NCI-H1048 (cell line): ENCODE measurements at places on chromosomes 5 and 9.

GRCh38 chr9:13734601-13735000 is 455.1 kb upstream of the MPDZ start:
- no peak for DNase-seq

GRCh38 chr5:53430618-53431252 is 49.7 kb upstream of the FST start:
- DNase-seq: no peak

DNA sequence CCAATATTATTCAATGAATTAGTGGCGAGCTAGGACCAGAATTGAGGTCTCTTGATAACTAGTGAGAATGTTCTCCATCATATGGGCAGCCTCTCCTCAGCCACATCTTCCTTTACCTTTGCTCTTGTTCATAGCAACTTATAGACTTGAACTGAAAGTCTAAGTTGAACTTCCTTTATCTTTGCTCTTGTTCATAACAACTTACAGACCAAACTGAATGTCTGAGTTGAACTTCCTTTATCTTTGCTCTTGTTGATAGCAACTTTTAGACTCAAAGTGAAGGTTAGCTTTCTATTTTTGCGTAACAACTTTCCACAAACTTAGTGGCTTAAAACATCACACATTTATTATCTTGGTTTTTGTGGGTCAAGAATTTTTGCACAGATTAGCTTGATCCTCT is 146.4 kb upstream of the C9orf72 start:
- no peak for DNase-seq

GRCh38 chr9:18060269-18060934 is 413.6 kb upstream of the ADAMTSL1 start:
- DNase-seq: no peak

DNA sequence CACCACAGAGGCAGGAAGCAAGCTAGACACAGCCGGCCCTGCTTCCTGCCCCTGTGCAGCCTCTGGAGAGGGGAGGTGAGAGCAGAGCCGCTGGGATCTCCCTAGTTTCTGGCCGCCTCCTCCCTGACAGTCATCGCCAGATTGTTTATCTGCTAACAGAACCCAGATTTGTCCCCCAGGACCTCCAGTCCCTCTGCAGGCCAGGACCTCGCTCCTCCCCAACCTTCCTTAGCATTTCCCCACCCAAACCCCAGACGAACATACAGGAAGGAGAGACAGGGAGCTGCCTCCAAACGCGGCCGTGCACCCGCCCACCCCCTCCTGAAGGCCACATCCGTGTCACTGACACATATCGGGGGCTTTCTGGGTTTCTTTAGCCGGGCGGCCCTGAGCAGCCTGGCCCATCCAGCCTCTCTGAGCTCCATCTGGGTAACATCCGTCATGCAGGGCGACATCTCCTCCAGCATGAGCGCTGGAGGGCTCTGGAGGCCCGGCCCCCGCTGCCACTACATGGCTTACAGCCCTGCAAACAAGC is 47.5 kb downstream of the DBH start:
- DNase-seq: no peak

DNA sequence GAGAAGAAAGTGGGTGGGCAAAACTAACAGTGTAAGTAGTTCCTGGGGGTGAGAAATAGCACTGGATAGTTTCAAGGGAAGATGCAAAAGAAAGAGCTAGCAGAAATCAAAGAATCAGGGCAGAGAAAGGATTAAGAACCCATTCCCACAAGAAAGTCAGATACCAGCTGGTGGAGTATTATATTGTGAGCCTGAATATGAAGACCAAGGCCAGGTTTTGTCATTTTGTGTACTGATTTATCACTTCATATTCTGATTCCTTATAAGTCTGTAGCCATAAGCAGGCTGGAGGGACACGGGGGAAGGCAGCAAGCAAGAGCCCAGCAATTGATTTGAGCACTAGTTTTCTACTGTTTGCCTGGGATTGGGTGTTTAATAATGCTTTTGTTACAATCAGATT is 80.2 kb downstream of the FREM1 start:
- DNase-seq: no peak

DNA sequence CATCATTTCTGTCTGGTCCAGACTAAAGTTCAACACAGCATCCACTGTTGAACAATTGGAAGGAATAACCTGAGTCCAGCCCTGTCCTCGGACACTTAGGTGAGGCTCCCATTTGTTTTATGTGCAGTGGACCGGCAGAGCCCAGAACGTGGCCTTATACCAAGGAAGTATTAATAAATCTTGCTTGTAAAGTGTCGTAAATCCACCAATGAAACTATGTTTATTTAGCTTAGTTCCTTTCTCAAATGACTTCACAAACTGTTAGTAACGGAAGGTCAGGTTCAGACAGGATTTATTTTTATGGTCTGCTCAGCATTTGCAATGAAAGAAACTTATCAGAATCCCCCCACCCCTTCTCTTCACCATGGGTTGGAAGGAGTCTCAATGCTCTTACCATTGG is 149.5 kb downstream of the PCSK1 start:
- DNase-seq: no peak

DNA sequence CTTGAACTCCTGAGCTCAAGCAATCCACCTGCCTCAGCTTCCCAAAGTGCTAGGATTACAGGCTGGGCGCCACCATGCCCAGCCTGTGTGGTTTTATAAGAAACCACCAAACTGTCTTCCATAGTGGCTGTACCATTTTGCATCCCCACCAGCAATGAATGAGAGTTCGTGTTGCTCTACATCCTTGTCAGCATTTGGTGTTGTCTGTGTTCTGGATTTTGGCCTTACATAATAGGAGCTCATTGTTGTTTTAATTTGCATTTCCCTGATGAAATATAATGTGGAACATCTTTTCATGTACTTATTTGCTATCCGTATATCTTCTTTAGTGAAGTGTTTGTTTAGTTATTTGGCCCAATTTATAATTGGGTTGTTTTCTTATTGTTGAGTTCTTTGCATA is 29.8 kb downstream of the PHF2 start:
- DNase-seq: no peak

DNA sequence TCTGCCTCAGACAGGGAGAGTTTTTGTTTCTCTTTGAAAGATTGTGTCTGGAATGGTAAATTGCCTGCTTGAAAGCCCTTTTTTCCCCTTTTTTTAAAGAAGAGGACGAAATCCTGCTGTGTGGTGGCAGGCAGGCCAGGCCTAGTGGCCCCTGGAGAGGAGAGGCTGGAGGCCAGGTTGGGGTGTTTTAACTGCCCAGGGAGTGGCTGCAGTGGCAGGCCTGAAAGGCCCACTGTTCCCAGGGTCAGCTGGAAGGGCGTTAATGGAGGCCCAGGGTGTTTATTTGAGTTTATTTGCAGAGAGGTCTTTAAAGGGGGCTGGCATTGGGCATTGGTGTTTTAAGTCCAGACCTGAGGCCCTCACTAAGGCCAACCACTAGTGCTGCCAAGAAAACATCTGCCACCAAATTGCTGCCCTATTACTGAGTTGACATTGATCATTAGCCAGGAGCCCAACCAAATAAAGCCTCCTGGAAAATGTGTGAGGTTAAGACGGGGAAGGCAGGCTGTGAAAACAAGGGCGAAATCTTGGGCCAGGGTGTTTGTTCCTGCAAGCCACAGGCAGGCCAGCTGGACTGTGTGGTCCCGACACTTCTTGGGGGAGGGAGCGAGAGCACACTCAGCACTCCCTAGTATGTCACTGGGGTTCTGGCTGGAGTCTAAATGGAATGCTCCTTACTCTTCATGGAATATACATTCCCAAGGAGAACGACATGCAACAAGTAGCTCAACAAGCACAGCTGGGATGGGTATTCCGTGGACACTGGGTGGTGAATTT is 5.0 kb downstream of the JADE2 start:
- no peak for DNase-seq

GRCh38 chr5:68331192-68332079 is 115.9 kb downstream of the PIK3R1 start:
- DNase-seq: no peak

DNA sequence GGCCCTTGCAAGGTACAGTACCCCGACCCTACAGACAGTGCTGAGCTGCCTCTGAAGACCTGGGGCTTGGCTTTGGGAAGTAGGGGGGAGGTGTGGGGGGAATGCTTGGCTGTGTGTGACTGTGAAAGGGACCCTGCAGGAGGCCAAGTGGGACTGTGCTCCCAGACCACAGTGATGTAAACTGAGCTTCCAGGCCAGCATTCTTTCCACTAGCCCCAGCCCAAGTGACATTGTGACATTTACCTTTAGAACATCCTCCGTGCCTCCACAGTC is 31.2 kb downstream of the HMCN2 start:
- DNase-seq: no peak

GRCh38 chr9:121350993-121351561 is 19.0 kb downstream of the STOM start:
- peak; percentile 75 for DNase-seq

- no peak for DNase-seq
Measured at GRCh38 chr9:71145179-71145578, 23.8 kb upstream of the TRPM3 start.

DNA sequence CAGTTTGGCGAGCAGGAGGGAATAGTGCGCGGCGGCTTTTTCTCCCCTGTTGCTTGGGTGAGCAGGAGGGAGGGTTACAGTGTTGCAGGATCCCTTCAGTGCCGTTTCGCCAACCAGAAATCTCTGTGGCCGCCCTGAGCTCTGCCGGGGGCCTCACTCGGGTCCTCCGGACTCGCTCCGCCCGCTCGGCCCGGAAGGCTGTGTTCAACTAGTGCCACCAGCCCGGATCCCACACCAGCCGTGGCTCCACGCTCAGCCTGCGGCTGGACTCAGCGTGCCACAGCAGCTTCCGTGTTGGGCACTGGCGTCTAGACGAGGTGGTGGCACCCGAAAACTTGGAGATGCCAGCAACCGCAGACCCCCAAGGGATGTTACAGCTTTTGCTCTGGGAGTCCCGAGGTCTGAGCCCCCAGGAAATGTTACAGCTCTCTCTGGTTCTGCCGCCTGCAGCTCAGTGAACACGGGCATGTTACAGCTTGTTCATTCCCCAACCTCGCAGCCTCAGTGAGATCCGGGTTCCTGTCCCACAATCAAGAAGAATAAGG is 16.0 kb upstream of the OR13C9 start:
- DNase-seq: no peak

- no peak for DNase-seq
Measured at GRCh38 chr9:86163503-86163902, 64.1 kb upstream of the GOLM1 start.

GRCh38 chr9:124327491-124327890 is 69.7 kb downstream of the NEK6 start:
- no peak for DNase-seq

DNA sequence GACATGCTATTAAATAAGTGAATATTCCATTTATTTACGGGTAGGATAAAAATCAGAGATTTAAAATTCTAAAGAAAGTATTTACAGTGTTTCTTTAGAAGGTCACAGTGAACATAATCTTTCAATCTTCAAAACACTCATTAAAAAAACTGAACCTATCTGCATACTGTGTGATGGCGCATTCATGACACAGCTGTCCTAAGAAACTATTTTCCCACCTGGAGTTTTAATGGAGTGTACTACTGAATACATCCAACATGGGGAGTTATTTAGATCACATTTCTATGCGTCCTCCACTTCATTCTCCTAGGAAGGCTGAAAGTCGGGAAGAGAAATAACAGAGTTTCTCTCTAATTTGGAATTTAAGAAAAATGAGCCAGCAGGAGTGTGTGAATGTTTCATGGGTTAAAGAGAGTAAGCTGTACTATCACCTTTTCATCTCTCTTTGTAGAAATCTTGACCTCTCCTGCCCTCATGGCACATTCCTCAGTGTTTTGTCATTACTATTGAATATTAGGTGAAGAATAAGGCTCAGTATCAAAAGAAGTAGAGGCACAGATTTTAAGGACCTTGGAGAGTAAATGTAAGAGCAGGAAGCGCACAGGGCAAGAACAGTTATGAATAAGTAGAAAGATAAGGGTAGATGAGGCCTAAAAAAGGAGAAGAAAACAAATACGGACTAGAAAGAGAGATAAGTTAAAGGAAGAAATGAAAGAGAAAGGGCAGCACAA is 551.2 kb upstream of the TUSC1 start:
- no peak for DNase-seq

DNA sequence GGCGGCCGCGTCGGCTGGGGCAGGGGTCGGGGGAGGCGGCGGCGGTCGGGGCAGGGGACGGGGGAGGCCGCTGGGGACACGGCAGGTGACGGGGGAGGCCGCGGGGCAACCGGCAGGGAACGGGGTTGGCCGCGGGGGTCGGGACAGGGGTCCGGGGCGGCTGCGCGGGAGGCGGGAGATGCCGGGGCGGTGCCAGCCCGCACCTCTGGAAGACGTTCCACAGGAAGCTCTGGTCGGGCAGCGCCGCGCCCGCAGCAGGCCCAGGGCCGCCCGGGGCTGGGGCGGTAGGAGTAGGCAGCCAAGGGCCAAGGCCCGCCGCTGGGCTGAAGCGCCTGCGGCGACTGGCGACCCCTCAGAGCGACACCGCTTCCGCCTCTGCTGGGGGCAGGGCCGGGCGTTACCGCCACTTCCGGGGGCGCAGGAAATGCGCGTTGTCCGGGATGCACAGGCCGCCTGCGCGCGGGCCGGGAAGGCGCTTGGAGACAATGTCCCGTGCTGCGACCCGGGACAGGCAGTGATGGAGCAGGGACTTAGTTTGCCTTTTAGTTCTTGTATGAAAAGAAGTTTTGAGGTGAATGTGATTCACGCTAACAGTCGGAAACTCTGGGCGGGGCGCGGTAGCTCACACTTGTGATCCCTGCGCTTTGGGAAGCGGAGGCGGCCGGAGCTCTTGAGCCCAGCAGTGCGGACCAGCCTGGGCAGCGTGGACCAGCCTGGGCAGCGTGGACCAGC is 110.0 kb upstream of the LPCAT1 start:
- peak; percentile 10 for DNase-seq

DNA sequence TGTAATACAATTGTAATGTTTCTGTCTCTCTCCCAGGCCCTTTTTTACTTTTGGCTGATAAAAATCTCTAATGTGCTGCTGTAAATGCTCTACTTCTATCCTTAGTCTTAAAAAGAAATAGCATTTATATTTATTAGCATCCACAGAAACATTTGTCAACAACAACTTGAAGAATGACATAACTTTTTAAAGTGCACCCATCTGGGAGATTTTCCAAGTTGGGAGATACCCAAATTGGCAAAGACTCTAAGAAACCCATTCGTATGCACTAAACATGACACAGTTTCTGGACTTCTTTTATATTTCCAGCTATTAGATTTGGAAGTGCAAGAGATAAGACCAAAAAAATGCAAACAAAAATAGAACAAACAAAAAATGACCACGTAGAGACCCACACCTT is 2287.4 kb upstream of the WWC1 start:
- DNase-seq: no peak

GRCh38 chr5:169595172-169595820 is 11.7 kb downstream of the SPDL1 start:
- no peak for DNase-seq

GRCh38 chr9:127149463-127150390 is 27.3 kb upstream of the ANGPTL2 start:
- no peak for DNase-seq

- no peak for DNase-seq
Measured at GRCh38 chr9:20355022-20355421, 267.3 kb downstream of the MLLT3 start.

DNA sequence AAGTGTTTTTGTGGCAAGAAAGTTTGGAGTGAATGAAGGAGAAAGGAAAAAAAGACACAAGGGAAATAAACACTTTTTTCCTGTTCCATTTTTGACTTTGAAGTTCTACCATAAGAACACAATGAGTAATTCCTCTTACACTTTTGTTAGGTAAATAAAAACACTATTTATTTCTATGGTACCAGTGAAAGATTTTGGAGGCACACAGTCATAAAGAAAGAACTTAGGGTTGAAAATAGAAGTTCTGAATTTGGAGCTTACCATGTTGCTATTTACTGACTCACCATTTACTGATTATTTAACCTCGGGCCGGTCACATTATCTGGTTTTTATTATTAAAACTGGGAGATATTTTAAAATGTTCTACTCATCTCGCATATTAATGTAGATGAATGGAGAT is 367.8 kb downstream of the TLE1 start:
- DNase-seq: no peak
